ENCODE measurements at places on chromosomes 1 and 21. TPM values are rescaled to one million over a fixed set of nuclear protein-coding genes. Genes with fewer than 3 reads are reported as not detected.

The CFAP74 gene
- 0.11 TPM for total RNA-seq

The OR2T35 gene
- not detected for total RNA-seq

The GGPS1 gene
- total RNA-seq: 40.8 TPM

The NES gene
- 35.7 TPM for total RNA-seq

The POU3F1 gene
- 0.32 TPM for total RNA-seq

The CLCA1 gene
- not detected for total RNA-seq

The RGL1 gene
- 69.4 TPM for total RNA-seq

The LRRC8B gene
- 7.0 TPM for total RNA-seq

The TMEM234 gene
- 16.1 TPM for total RNA-seq

The SYCP1 gene
- total RNA-seq: not detected

The TMEM82 gene
- not detected for total RNA-seq

The AMY1B gene
- not detected for total RNA-seq

The SLC45A1 gene
- 1.6 TPM for total RNA-seq

The DDOST gene
- total RNA-seq: 132 TPM

The SMPDL3B gene
- total RNA-seq: 0.42 TPM

The FGR gene
- 3.4 TPM for total RNA-seq

The SLC25A34 gene
- total RNA-seq: 0.90 TPM

The KRTAP19-1 gene
- total RNA-seq: not detected

The GPR37L1 gene
- total RNA-seq: 0.05 TPM

The KCND3 gene
- total RNA-seq: 5.4 TPM

The PRKAA2 gene
- total RNA-seq: 19.5 TPM

The GCSAML gene
- 1.1 TPM for total RNA-seq

The KCNC4 gene
- total RNA-seq: 1.7 TPM

The ILF2 gene
- total RNA-seq: 132 TPM

The ZNF683 gene
- total RNA-seq: not detected

The RAP1GAP gene
- 4.0 TPM for total RNA-seq

The TNFRSF4 gene
- 0.48 TPM for total RNA-seq

The FAM163A gene
- total RNA-seq: 0.53 TPM

The VWA5B1 gene
- total RNA-seq: 0.58 TPM

The HRNR gene
- not detected for total RNA-seq

The EXO1 gene
- total RNA-seq: 7.9 TPM

The S100A2 gene
- total RNA-seq: 26.2 TPM

The MPL gene
- total RNA-seq: not detected

The SLC9C2 gene
- total RNA-seq: not detected

The PPP2R5A gene
- total RNA-seq: 64.4 TPM

The LCE2C gene
- not detected for total RNA-seq

The OR10J1 gene
- not detected for total RNA-seq

The SEC16B gene
- total RNA-seq: 8.6 TPM

The MX1 gene
- total RNA-seq: 51.2 TPM

The GREM2 gene
- total RNA-seq: 4.7 TPM

The IQCC gene
- 3.2 TPM for total RNA-seq

The TMOD4 gene
- total RNA-seq: 2.3 TPM

The MSH4 gene
- 0.90 TPM for total RNA-seq

The DMRTA2 gene
- total RNA-seq: not detected

The PALMD gene
- total RNA-seq: 21.1 TPM

The CR2 gene
- 0.63 TPM for total RNA-seq

The H6PD gene
- total RNA-seq: 32.6 TPM

The HOOK1 gene
- 8.6 TPM for total RNA-seq

Measured in urinary bladder (tissue), 4 donors.